ENCODE measurements at places on chromosomes 2 and 18.
A peak's percentile ranks its signal among the peaks of the same experiment; 100 is the strongest.

DNA sequence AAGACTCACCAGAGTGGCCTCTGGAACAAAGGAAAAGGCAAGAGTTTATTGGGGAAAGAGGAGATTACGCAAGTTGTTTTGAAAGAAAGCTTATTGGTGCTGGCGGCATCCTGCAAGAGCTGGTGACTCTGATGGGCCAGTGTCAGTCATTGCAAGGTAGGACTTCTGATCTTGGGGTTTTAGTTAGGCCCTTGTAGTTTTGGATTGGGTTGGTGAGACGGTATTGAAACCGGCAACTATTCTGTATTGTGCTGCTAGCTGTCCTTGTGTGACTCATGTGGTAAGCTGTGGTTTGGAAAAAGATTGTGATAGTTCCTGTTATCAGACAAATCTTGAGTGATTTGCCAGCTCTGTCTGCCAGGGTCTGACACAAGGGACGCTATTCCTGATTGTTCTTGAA, 159.1 kb upstream of the PIEZO2 start:
- no peak for DNase-seq

DNA sequence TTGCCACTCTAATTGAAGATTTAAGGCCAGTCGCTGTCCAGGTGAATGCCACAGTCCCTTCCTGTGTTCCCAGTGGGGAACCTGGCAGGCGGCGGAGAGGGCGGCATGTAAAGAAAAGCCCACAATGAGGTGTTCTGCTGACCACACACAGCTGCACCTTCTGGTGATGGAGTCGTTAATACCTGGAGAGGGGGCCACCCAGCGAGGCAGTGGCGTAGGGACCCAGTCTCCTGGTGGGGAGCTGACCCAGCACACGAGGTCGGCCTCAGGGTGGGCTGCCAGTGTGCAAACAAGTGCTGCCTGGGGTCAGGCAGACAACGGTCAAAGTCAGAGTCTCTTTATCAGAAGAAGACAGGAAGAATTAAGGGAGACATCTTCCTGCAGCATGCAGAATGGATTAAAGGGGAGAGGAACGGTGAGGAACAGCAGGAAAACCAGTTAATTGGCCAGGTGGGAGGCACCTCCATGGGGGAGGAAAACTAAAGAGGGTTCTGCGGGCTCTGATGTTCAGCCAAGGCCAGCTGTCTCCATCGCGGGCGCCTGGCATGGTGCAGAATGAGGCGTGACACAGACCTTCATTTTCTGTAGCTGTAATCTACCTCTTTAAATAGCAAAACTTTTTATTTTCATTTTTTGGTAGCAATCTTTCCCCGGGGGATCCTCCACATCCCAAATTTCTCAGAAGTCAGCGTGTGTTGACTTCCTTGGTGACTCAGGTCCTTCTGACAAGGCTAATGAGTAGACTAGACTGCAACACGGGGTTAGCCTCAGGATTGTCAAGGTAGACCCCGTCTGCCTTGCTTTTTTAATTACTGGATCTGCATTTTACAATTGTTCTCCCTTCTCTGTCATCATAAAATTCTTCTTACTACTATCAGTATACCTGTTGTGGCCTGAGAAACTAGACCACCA, 78.3 kb downstream of the SMAD7 start:
- DNase-seq: peak; percentile 27

DNA sequence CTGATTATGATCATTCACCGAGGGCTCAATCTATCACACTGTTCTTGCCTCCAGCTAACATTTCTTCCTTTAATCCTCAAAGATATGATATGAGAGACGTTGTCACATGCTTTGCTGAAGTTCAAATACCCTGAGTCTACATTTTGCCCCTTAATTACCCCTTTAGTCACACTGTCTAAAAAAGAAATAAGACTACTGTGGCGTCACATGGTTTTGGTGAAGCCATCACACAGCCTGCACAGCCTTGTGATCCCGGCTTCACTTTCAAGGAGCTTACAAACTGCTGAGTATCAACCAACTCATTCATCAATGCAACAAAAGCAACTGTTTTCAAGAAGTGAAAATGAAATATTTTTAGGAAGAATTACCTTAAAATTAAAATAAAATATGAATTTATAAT, 31.9 kb upstream of the SOCS6 start:
- DNase-seq: no peak

GRCh38 chr2:73107211-73107926, 5.4 kb downstream of the RAB11FIP5 start:
- no peak for DNase-seq

DNA sequence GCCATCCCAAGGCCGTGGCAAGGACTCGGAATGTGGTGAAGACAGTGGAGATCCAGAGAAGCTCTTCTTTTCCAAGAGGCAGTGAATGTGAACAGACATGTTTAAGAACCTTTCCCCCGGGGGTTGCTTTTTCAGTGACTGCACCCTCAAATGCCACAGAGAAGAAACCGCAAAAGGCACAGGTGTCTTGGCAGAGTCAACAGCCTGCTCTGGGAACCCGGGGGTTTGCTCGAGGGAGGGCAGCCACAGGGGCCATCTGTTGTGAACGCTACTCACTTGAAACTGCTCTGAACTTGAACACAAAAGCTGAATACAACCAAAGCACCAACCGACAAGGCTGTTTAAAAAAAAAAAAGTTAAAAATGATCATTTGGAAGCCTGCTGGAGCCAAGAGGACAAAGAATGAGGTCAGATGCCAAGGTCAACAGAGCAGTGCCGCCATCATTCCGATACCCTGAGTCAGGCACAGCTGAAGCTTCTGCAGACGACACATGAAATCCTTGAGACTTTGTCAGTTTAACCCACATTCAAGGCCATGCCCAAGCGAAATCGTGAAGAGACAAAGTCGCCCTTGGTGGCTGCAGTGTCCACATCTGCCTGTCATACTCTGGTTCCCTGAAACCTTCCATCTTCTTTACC, 47.4 kb downstream of the PSMG2 start:
- peak; percentile 95 for DNase-seq

All from urothelium cell line (cell line).